ENCODE measurements at places on chromosomes 12 and 14. TPM values are rescaled to one million over a fixed set of nuclear protein-coding genes. Genes with fewer than 3 reads are reported as not detected.

Gene GPX2
- total RNA-seq: not detected

Gene NID2
- total RNA-seq: 0.34 TPM

Gene CEBPE
- total RNA-seq: not detected

Gene SRRM4
- total RNA-seq: not detected

DNA sequence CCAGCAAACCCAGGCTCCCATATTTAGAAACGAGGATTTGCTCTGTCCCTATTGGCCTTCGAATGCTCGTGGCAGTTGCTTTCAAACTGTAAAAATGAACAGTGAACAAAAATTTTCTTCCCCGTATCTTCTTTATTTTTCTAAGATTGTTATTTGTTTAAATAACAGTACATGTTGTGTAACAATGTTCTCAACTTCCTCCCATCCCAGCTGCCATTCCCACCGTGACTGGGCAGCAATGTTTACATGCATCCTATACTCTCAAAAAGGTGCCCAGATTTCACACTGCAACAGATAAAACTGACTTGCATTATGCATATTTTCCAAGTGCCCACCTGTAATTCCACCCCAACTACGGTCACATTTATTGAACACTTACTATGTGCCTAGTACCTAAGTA lies 12.8 kb downstream of the VCPKMT start:
- no peaks in the 10 kb centered on the region for H3K27me3 ChIP-seq
- H3K4me3 ChIP-seq: peak overlapping the region; percentile 56
- no peak for DNase-seq
- peak overlapping the region; percentile 68 for H3K27ac ChIP-seq

DNA sequence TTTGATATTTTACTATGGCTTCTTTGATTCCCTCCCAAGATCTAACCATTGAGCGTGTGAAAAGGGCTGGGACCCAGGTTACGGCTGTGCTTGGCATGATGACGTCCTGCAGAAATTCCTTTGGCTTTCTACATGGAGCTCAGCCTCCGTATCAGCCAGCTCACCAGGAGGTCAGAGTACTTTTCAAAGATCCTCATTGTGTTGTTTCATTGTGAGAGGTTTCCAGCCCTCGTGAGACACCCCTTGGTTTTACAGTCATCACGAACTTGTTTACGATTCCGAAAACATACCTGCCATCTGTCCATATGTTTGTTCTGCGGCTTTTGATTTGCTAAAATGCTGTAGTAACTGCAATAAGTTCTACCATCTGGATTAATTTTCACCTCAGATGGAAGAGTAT lies 453.1 kb downstream of the TMEM121 start:
- no peaks in the 10 kb centered on the region for H3K36me3 ChIP-seq
- no peak overlapping the region for H3K4me3 ChIP-seq
- H3K27ac ChIP-seq: no peak overlapping the region
- no peak for DNase-seq
- H3K4me1 ChIP-seq: peaks cover 26% of the 10 kb centered on the region

DNA sequence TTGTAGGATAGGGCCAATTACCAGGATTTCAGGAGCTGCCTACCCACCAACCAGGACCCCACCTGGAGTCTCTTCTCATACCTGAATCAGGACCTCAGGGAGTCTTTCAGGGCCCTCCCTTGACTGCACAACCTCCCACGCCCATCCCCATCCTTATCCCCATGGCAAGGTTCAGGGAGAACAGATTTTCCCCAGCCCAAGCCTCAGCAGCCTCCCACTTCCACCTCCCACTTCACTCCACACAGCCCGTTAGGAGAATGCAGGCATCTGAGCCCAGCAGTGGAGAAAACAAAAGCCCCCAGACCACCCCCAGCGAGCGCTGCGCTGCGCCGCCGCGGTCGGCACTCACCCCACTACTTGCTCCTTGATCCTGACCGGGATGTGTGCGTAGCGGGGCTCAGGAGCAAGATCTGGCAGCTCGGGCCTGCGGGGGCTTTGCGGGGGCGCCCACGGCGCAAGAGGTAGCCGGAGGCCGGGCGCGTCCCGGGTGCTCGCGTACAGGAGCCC lies 1.4 kb downstream of the B4GALNT1 start:
- H3K4me3 ChIP-seq: peak overlapping the region; percentile 45
- H3K27me3 ChIP-seq: peaks cover 61% of the 10 kb centered on the region
- no peak overlapping the region for H3K27ac ChIP-seq
- H3K4me1 ChIP-seq: peaks cover 6% of the 10 kb centered on the region
- peaks cover 2% of the 10 kb centered on the region for H3K36me3 ChIP-seq

DNA sequence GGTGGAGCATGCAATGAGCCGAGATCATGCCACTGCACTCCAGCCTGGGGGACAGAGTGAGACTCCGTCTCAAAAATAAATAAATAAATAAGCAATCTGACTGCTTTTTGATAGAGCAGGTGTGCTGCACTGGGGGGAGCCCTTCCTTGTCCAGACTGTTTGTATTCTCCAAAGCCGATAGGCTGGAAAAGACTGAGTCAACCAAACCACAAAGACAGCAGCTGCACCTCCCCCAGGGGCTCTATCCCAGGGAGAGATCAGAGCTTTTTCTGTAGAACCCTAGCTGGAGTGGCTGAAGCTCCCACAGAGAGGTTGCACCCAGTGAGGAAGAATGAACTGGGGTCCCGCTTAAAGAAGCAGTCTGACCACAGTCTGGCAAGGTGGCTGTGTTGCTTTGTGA lies 45.8 kb upstream of the LALBA start:
- H3K4me3 ChIP-seq: no peak overlapping the region
- H3K27me3 ChIP-seq: peaks cover 24% of the 10 kb centered on the region
- peaks cover 7% of the 10 kb centered on the region for H3K4me1 ChIP-seq
- no peak overlapping the region for H3K27ac ChIP-seq

DNA sequence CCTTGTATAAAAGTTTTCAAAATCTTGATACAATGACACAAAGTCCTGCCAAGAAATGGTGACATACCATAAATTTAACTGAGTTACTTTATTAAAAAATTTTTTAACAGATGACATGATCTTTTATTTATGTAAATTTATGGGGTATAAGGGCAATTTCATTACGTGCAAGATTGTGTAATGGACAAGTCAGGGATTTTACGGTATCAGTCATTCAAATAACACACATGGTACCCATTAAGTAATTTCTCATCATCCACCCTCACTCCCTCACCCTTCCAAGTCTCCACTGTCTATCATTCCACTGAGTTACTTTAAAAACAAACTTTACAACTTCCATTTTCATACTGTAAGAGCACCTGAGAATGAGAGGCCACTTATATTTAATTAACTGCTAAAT lies 37.4 kb downstream of the SPTLC2 start:
- H3K4me1 ChIP-seq: peaks cover 24% of the 10 kb centered on the region
- H3K27me3 ChIP-seq: no peaks in the 10 kb centered on the region
- no peak overlapping the region for H3K4me3 ChIP-seq
- no peak overlapping the region for H3K27ac ChIP-seq
- DNase-seq: no peak
- H3K36me3 ChIP-seq: peaks cover 25% of the 10 kb centered on the region

DNA sequence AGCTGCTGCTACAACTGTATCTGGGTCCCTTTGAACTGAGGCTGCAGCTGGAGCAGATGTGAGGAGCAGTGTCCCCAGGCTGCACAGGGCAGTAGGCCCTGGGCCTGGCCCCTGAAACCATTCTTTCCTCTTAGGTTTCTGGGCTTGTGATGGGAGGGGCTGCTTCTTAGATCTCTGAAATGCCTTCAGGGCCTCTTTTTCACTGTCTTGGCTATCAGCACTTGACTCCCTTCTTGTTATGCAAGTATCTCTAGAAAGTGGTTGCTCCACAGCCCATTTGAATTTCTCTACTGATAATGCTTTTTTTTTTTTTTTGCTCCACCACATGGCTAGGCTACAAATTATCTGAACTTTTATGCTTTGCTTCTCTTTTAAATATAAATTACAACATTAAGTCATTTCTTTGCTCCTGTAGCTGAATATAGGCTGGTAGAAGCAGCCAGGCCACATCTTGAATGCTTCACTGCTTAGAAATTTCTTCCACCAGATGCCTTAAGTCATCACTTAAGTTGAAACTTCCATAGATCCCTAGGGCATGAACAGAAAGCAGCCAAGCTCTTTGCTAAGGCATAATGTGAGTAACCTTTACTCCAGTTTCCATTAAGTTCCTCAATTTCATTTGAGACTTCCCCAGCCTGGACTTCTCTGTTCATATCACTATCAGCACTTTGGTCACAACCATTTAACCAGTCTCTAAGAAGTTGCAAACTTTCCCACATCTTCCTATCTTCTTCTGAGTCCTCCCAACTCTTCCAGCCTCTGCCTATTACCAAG lies 41.1 kb downstream of the ACSM4 start:
- H3K4me3 ChIP-seq: no peak overlapping the region
- peaks cover 10% of the 10 kb centered on the region for H3K4me1 ChIP-seq
- H3K27ac ChIP-seq: no peak overlapping the region
- H3K27me3 ChIP-seq: no peaks in the 10 kb centered on the region

DNA sequence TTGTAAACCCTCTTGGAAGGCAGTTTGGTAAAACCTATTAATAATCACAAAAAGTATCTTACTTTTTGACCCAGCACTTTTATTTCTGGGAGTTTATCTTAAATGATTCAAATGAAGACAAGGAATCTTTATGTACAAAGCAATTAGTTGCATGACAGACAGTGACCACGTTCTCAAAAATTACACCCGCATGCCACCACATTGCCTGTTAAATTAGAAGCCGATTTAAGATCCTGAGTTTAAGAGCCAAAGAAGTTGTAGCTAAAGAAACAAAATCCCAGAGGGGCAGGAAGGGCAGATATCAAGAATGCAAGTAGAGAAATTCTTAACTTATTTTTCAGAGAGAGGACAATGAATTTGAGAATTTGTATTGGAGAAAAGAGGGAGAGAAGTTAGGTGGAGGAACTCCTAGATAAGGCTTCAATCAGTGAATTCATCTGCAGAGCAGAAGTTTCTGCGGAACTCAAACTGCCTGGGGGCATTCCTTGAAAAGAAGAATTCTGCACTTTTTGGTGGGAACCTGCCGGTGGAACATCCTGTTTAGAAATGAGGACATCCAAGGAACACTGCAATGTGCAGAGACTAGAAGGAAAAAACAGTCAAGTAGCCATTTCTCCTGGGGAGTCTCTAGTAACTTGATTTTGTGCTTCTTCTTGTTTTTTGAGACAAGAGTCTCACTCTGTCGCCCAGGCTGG lies 1.1 kb upstream of the RIOX1 start:
- peak overlapping the region; percentile 20 for H3K27ac ChIP-seq
- peak overlapping the region; percentile 68 for H3K4me3 ChIP-seq

DNA sequence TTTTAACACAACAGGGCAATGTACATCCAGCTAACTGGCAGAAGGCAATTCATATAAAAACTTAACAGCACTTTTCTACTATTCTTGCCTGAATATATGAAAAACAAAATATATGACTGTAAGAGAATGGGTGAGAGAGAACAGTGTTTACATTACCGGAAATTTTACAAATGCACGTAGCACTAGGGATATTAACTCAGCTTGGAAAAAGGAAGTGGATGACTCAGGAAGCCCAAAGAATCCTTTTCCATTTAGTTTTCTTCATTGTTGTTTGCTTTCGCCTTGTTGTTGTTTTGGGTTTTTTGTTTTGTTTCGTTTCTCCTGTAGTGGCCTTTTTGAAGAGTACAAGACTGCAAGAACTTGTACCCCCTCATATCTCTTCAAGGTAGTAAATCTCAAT lies 295.5 kb downstream of the EGLN3 start:
- no peaks in the 10 kb centered on the region for H3K4me1 ChIP-seq
- peaks cover 5% of the 10 kb centered on the region for H3K27me3 ChIP-seq
- H3K27ac ChIP-seq: no peak overlapping the region
- DNase-seq: no peak

DNA sequence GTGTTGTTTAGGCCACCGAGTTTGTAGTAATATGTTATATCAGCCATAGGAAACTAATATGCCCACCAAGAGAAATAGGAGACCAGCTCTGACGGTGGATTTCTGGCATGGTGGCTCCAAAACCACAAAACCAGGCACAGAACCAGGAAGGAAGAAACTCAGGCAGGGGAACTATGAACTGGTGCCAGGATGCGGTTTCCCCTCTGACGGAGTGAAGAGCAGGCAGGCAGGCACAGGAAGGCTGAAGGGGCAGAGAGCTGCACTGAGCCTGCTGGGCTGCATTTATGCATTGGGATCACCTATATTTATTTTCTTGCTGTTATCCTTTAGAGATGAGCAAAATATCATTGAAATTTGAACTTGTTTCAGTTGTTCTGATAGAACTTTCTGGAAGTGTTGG lies 479.4 kb downstream of the VRK1 start:
- no peaks in the 10 kb centered on the region for H3K36me3 ChIP-seq
- no peak overlapping the region for H3K27ac ChIP-seq
- peaks cover 17% of the 10 kb centered on the region for H3K27me3 ChIP-seq
- H3K4me3 ChIP-seq: no peak overlapping the region

DNA sequence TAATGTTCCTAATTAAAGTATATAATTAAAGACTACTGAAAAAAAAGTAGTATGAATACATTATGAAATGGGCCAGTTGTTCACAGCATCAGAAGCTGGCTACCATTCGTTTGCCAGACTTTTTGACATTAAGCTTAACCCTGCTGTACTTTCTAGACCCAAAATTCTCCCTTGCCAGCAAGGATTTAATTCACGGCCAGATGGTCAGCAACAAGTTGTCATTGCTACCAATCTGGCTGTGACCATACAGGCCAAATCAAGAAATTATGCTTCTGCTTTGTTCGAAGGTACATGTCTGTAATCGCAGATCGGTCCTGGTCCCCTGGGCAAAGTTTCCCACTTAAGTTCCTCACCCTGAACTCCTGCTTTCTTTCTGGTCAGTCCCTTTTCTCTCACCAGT lies 217.7 kb upstream of the ATXN7L3B start:
- no peaks in the 10 kb centered on the region for H3K36me3 ChIP-seq
- no peaks in the 10 kb centered on the region for H3K27me3 ChIP-seq
- H3K27ac ChIP-seq: no peak overlapping the region
- no peak for DNase-seq
- no peak overlapping the region for H3K4me3 ChIP-seq
- H3K4me1 ChIP-seq: no peaks in the 10 kb centered on the region

DNA sequence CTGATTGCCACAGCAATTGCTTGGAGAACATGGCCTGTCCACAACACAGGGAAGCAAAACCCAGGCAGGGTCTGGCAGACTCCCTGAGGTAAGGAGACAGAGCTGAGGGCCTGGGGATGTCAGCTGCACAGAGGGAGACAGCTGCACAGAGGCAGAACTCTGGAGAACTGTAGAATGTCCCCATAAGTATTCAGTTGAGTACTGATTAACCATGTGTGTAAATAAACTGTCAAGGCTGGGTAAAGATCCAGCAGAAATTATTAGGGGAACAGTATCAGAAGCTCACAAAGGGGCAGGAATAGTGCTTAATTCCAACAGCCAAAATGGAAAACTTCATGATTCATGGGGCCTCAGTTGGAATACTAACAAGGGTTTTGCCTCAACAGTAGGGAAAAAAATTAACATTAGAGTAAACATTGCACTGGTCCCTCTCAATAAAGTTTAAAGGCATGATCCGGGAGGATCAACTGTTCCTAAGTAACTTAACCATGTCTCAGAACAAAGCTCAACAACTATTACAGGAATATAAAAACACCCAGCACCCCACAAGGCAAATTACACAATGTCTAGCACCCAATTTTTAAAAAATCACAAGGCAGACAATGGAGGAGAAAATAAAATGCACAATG lies 201.3 kb upstream of the RASSF8 start:
- no peaks in the 10 kb centered on the region for H3K4me1 ChIP-seq
- no peak overlapping the region for H3K27ac ChIP-seq
- H3K27me3 ChIP-seq: no peaks in the 10 kb centered on the region
- H3K4me3 ChIP-seq: no peak overlapping the region

- H3K36me3 ChIP-seq: no peaks in the 10 kb centered on the region
- H3K4me3 ChIP-seq: no peak overlapping the region
- H3K4me1 ChIP-seq: no peaks in the 10 kb centered on the region
- no peaks in the 10 kb centered on the region for H3K27me3 ChIP-seq
- no peak overlapping the region for H3K27ac ChIP-seq
Measured at GRCh38 chr12:132228476-132229192, 84.4 kb downstream of the NOC4L start.
